Mesothelial cell of epicardium (in vitro differentiated cells): ENCODE measurements at places on chromosomes 16 and 17. TPM values are rescaled to one million over a fixed set of nuclear protein-coding genes. Genes with fewer than 3 reads are reported as not detected.

HOXB6 gene
- total RNA-seq = 56.4 to 63.1 TPM (median 59.7 TPM) in 3 replicates

BMERB1 gene
- 2.9 to 3.9 TPM (median 3.1 TPM) in 3 replicates for total RNA-seq

PDPK1 gene
- total RNA-seq = 40.4 to 44.6 TPM (median 42.7 TPM) in 3 replicates

CLEC18C gene
- total RNA-seq = 0.16 TPM in 1 of 3 replicates, not detected in the others

CSHL1 gene
- not detected in 3 replicates for total RNA-seq

WSCD1 gene
- 1.4 to 1.6 TPM (median 1.5 TPM) in 3 replicates for total RNA-seq

CD300E gene
- not detected in 3 replicates for total RNA-seq

CNTROB gene
- 49.4 to 51.5 TPM (median 50.0 TPM) in 3 replicates for total RNA-seq

CCDC154 gene
- 3.9 to 5.6 TPM (median 4.2 TPM) in 3 replicates for total RNA-seq

CDH5 gene
- 0.09 to 0.27 TPM (median 0.16 TPM) in 3 replicates for total RNA-seq

BCO1 gene
- total RNA-seq = not detected in 3 replicates

CACNA1H gene
- 40.8 to 49.1 TPM (median 41.8 TPM) in 3 replicates for total RNA-seq

ZNF174 gene
- total RNA-seq = 18.1 to 19.3 TPM (median 19.3 TPM) in 3 replicates

RAP1GAP2 gene
- total RNA-seq = 6.4 to 8.3 TPM (median 7.1 TPM) in 3 replicates

KCNJ2 gene
- total RNA-seq = 22.8 to 28.4 TPM (median 26.8 TPM) in 3 replicates

GPR142 gene
- 0.18 TPM in 1 of 3 replicates, not detected in the others for total RNA-seq

MRPL38 gene
- total RNA-seq = 77.8 to 91.1 TPM (median 82.2 TPM) in 3 replicates

HSD11B2 gene
- 3.0 to 4.1 TPM (median 3.7 TPM) in 3 replicates for total RNA-seq

CASKIN1 gene
- 8.9 to 9.8 TPM (median 9.8 TPM) in 3 replicates for total RNA-seq

KRTAP4-3 gene
- not detected in 3 replicates for total RNA-seq

KIF2B gene
- not detected in 3 replicates for total RNA-seq

HSPB9 gene
- 0.18 TPM in 1 of 3 replicates, not detected in the others for total RNA-seq

PHOSPHO1 gene
- total RNA-seq = 0.25 to 0.40 TPM in 2 of 3 replicates, not detected in the other

OTOP3 gene
- not detected in 3 replicates for total RNA-seq

SMPD3 gene
- 0.14 to 0.20 TPM (median 0.18 TPM) in 3 replicates for total RNA-seq

LRRC37B gene
- total RNA-seq = 27.5 to 33.2 TPM (median 31.4 TPM) in 3 replicates

GLTPD2 gene
- total RNA-seq = 0.22 TPM in 1 of 3 replicates, not detected in the others

NPIPB9 gene
- 3.6 to 5.2 TPM (median 4.3 TPM) in 3 replicates for total RNA-seq

SBK1 gene
- total RNA-seq = 50.1 to 51.9 TPM (median 51.4 TPM) in 3 replicates

CDRT15L2 gene
- not detected in 3 replicates for total RNA-seq

CORO6 gene
- total RNA-seq = 3.4 to 3.8 TPM (median 3.4 TPM) in 3 replicates

TPSD1 gene
- total RNA-seq = not detected in 3 replicates

CCL5 gene
- total RNA-seq = not detected in 3 replicates

KCNJ18 gene
- not detected in 3 replicates for total RNA-seq

ZKSCAN2 gene
- total RNA-seq = 20.0 to 21.5 TPM (median 21.4 TPM) in 3 replicates

KCTD19 gene
- 0.52 to 1.1 TPM (median 0.84 TPM) in 3 replicates for total RNA-seq

FDXR gene
- total RNA-seq = 20.4 to 23.0 TPM (median 22.5 TPM) in 3 replicates

TAC4 gene
- total RNA-seq = not detected in 3 replicates

TNFSF13 gene
- 4.3 to 6.1 TPM (median 5.2 TPM) in 3 replicates for total RNA-seq

PYDC1 gene
- not detected in 3 replicates for total RNA-seq

SLC46A1 gene
- total RNA-seq = 13.3 to 15.2 TPM (median 13.5 TPM) in 3 replicates

PPL gene
- total RNA-seq = 36.0 to 37.1 TPM (median 36.8 TPM) in 3 replicates

LITAFD gene
- total RNA-seq = not detected in 3 replicates

EVPL gene
- total RNA-seq = 0.16 to 0.47 TPM (median 0.25 TPM) in 3 replicates

ACSM5 gene
- not detected in 3 replicates for total RNA-seq

SIRT7 gene
- total RNA-seq = 18.9 to 22.6 TPM (median 21.3 TPM) in 3 replicates

OSGIN1 gene
- total RNA-seq = 2.2 to 2.5 TPM (median 2.3 TPM) in 3 replicates

ERN2 gene
- 0.16 to 0.32 TPM (median 0.31 TPM) in 3 replicates for total RNA-seq

MAFG gene
- total RNA-seq = 23.6 to 25.5 TPM (median 24.1 TPM) in 3 replicates

CCL17 gene
- not detected in 3 replicates for total RNA-seq
